ENCODE measurements at places on chromosomes 3 and 15.

- no peak for DNase-seq
These were observed 59.5 kb downstream of the MINDY2 start for GRCh38 chr15:58830556-58830955.

DNA sequence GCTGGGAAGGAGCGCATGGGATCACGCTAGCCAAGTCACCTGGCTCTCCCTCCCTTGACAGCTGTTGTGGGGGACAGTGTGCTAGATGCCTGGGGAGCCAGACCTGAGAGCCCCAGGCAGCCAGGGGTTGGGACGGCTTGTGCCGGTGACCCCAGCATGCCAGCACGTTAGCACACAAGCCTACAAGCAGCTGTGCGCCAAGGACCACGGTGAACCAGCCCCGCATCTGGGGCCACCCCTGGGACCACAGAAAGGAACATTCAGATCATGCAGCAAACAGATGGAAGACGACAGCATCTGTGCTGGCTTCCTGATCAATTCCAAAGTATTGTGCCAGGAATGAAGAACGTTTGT lies 64.8 kb downstream of the NTRK3 start:
- DNase-seq, result no peak

GRCh38 chr3:83948771-83949170 lies 1010.0 kb upstream of the CADM2 start:
- DNase-seq, result no peak

DNA sequence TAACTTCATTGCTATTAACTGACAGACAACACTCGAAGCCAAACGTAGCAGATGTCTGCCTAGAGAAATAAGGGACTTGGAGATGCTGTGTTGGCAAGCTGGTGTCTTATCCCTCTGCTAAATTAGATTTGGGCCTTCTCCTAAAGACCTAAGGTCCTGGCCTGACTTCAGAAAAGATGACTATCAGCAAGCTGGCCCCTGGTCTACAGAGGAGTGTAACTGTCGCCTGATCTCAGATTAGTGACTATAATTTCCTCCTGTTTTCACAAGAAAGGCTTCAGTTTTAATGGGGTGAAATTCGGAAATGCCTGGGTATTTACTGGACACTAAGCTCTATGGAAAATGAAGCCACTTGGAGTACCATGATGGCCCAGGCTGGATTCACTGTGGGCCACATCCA lies 53.1 kb upstream of the SLC7A14 start:
- no peak for DNase-seq

DNA sequence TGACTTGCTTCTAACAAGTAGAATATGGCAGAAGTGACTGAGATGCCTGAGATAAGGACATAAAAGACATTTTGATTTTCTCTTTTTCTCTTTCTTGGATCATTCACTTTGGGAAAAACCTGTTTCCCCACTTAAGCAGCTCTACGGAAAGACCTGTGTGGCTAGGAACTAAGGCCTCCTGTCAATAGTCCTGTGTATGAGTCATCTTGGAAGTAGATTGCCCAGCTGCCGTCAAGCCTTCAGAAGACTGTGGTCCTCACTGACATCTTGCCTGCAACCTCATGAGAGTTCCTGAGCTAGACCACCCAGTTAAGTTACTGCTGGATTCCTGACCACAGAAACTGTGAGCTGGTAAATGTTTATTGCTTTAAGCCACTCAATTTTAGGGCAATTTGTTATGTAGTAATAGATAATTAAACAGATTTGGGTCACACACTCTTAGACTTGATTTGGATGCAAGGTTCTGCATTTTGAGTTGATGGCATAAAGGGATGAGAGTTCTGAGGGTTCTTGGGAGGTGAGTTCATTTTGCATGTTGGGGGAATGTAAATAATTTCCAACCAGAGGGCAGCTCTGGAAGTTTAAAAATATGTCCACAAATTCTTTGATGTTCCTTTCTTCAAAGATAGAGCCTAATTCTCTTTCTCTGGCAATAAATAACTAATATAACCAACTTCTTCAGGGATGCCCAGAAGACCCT lies 229.2 kb downstream of the SQOR start:
- DNase-seq, result no peak

DNA sequence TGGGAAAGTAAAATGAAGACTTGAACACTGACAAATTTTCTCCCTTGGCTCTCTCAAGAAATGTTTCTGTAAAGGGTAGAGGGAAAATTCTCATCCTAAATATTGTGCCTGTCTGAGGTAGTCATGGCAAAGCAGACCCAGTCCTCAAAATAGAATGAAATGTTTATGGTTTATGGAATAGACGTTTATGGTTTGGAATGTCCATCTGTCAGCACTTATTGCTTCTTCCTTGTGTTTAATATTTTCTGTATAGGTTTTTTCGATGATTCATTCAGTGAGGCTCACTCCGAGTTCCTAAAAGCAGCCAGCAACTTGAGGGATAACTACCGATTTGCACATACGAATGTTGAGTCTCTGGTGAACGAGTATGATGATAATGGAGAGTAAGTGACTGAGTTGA lies 13.9 kb downstream of the ELL3 start:
- no peak for DNase-seq

DNA sequence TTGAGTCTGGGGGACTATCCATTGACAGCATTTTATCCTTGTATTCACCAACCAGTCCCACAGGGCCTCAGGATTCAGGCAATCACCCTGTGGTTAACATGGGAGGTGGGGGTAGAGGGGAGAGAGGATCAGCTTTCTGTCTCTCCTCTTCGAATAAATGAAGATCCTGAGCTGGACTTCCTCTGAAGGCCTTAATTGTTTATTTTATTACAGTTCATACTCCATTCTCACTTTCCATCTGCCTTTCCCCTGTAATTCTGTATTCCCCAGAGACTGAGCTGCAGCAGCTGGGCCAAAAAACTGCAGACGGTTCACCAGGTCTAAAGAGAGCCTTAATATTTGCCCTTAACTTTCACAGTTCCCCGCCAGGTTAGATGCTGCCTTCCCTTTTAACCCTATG lies 11.9 kb downstream of the TAGLN3 start:
- DNase-seq, result no peak

GRCh38 chr3:105785803-105786202 lies 83.0 kb downstream of the CBLB start:
- DNase-seq, result no peak

DNA sequence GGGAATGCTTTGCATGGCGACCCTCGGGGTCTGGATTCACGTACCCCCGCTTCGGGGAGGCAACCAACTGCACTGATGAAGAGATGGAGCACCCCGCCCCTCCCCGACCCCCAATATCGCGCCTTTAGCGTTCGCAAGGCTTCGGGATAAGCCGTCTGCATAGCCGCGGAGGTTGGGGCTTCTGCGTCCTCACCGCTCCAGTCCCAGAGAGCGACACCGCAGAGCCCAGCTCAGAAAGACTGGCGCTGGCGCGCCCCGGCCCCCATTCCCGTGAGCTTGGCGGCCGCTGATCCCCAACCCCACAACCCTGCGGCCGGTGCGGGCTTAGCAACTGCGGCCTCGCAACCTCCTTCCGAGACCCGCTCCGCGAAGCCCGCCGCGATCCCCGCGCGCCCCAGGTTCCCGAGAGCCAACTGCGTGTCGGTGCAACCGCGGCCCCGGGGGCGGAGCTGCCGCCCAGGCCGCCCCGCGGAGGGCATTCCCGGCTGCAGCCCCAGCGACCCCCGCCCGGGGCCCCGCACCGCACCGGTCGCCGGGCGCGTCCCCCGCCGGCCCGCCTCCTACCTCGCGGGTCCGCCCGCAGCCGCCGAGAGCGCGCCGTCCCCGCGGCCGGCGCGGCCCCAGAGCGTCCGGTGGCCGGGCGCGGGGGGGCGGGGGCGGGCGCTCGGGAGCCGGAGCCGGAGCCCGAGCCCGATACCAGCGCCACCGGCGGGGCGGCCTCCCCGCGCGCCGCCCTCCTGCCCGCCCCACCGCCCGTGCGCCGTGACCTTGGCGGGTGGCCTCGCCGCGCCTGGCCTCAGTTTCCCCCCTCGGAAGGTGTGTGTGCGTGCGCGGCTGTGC lies 79.5 kb downstream of the IQSEC1 start:
- no peak for DNase-seq

GRCh38 chr15:83549623-83550022 lies 102.5 kb downstream of the SH3GL3 start:
- DNase-seq, result no peak

GRCh38 chr3:10596746-10597448 lies 91.5 kb upstream of the ATP2B2 start:
- no peak for DNase-seq

- DNase-seq, result no peak
These were observed 2.6 kb downstream of the TNIK start for GRCh38 chr3:171457607-171458061.

DNA sequence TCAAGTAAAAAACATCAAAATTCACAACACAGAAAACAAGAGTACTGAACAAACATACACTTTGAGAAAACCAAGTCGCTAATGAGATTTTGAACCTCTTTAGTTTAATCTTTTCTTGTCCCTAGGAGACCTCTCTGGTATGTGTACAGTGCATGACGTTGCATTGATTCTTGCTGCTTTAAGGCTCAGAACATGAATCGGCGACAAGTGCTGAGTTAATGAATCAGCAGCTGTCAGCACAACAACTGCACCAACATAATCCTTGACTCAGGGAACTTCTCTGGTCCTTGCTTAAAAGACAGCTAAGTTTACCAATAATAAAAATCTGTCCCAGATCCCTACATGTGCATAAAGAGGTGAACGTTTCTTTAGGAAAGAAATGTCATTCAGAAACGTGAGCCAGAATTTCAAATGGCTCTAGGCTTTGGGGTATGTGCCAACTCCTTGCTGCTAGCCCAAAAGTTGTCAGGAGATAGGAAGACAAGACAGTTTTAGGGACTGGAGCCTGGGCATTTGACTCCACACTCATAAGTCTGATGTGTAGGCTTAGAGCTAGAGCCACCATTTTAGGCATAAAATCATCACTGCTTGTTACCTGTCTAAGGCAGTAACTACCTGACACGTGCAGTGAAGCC lies 86.9 kb downstream of the IL5RA start:
- DNase-seq, result no peak

- DNase-seq, result no peak
These were observed 347.4 kb downstream of the FEZF2 start for GRCh38 chr3:62025913-62026312.

DNA sequence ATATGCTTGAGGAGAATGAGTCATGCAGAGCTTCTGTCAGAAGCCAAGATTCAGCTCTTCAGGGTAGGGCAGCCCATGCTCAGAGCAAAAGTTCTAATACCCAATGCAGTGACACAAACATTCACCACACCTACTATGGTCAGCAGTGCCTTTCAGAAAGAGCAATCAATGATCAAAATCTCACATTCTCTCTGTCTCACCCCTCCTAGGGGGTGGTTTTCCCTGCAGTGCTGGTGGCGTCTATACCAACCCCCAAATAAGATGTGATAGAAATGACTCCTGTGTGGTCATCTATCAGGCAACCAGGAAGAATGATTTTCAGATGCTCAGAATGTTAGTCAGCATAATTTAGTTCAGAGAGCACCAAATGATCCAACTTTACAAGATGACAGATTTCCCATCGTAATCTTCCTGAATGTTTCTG lies 385.3 kb downstream of the NTRK3 start:
- no peak for DNase-seq

DNA sequence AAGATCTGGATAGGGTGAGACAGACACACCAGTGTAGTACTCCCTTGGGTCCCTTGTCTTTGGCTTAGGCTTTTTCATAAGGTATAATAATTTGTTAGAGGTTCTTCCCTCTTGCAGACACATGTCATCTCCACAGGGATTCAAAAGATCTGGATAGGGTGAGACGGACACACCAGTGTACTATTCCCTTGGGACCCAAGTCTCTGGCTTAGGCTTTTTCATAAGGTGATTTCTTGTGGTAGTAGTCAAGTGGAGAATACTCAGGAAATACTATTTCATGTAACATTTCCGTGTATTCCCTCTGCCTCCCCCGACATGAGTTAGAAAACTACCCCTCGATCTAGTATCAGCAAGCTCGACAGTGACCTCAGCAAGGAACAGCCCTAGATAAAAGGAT lies 954 bp upstream of the MAPKBP1 start:
- DNase-seq, result no peak

DNA sequence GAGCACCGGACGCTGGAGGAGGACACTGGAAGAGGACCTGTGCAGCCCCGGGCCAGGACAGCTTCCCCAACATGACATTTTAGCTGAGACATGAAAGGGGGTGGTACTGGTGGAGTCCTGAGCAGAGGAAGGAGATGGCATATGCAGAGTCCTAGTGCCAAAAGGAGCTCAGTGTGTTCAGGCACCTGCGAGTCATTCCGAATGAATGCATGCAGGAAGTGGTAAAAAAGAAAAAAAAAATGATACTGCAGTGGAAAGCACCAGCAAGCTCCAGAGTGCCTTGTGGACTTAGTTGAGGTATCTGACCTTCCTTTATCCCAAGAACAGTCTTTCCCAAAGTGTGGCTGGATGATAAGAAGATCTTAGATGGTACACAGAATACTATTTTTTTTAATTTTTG lies 6.6 kb upstream of the ZNF148 start:
- DNase-seq, result no peak

GRCh38 chr3:116939550-116939949 lies 230.0 kb downstream of the TUSC7 start:
- DNase-seq, result no peak

DNA sequence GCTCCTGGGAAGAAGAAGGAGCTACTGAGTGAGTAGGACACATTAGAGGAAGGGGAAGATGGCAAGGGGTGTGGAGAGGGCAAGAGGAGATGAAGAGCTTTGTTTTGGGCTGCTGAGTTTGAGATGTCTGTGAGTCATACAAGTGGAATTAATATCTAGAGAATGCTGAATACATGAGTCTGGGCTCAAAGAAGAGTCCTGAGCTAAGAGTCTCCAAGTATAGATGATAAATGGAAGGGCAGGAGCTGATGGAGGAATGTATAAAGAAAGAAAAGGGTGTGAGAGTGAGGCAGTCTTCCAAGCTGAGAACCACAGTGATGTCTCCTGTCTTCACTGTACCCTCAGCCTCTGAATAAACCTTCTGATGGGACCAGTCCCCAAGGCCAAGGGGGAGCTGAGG lies 205.5 kb upstream of the MRPL3 start:
- DNase-seq, result no peak

GRCh38 chr3:160537729-160538128 lies 27.6 kb downstream of the KPNA4 start:
- no peak for DNase-seq

- DNase-seq, result no peak
These were observed 3.7 kb downstream of the CHST13 start for GRCh38 chr3:126527455-126528211.

DNA sequence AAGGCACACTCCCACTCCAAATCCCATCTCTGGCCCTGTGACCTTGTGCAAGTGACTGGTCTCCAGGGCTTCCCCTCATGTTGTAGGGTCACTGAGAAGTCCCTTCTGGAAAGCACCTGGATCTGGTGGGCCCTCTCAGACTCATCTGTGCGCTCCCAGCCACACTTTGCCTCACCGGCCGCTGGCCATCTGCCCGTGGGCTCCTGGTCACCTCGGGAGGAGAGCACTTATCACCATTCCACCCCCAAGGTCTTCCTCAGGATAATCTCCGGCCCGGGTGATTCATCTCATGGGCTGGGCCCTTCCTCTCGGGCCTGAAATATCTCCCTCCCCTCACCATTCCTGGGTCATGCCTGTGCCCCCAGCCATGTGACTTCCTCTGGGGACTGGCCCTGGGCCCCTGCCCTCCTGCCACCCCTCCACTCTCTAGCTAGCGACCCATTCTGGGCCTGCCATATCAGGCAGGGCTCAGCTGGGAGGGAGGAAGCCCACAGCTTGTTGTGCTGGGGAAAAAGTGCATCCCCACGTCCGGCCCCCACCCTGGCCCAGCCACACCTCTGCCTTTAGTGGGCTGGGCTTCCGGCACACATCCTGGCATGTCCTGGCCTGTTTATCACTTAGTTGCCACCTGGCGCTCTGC lies 10.6 kb upstream of the WNT7A start:
- no peak for DNase-seq

Data from T-helper 9 cell (primary cell).